ENCODE measurements at places on chromosomes 6 and 20.

- DNase-seq, result no peak
Measured at GRCh38 chr6:2900821-2901644, 2.1 kb downstream of the SERPINB9 start.

GRCh38 chr6:29071831-29072723, 15.0 kb downstream of the OR2B3 start:
- DNase-seq, result peak; percentile 41

DNA sequence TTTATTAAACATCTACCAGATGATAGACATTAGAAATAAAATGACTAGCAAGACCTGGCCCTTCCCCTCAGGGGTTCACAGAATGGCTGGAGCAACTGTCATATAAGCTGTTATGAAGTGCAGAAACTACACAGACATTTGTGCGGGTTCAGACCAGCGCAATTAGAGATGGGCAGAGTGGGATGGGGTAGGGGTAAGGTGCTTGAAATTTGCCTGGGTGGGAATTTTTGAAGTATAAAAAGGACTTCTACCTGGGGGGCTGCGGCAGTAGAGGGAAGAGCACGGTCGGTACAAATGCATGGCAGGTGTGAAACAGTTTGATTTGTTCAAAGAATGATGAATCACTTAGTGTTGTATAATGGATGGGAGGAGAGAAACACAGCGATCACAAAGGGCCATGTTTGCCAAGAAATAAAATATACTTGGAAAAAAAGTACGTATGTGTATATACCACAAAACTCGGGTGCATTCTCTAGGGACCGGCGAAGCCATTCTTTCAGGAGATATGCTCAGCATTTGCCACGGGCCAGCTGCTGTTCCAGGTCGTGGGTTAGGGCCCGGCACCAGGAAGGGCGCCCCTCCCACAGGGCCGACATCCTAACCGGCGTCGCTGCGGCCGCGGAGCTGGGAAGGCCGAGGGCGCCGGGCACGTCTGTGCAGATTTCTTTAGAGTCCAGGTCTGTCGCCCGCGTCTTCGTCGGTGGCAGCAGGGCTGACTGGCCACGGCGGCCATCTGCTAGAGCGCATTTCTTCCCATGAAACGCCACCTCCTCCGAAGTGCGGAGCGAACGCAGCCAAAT, 809 bp upstream of the NOL7 start:
- peak; percentile 51 for DNase-seq

DNA sequence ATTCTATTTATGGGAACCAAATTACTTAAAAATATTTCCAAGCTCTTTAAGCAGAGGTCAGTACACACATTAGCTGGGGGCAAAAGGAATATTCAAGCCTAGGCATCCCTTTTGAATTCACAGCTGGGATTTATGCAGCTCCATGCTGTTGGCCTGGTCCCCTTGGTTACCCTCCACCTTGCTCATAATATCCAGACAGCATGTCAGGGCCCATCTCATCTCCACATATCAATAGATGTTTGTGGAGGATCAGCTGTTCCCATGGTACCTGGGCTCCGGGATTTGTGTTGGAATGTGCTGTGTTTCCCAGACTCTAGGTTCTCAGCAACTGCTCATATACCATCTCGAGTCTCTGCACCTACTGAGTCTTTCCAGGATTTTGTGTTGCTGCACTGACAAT, 534.8 kb downstream of the BMP2 start:
- no peak for DNase-seq

- DNase-seq, result no peak
Measured at GRCh38 chr20:35542990-35543389, 1.1 kb downstream of the ERGIC3 start.

GRCh38 chr6:14060971-14061370, 56.6 kb upstream of the CD83 start:
- no peak for DNase-seq

- DNase-seq, result no peak
Measured at GRCh38 chr20:18537651-18538050, 29.6 kb upstream of the SMIM26 start.

GRCh38 chr20:49851231-49851705, 38.6 kb downstream of the SLC9A8 start:
- DNase-seq, result no peak

DNA sequence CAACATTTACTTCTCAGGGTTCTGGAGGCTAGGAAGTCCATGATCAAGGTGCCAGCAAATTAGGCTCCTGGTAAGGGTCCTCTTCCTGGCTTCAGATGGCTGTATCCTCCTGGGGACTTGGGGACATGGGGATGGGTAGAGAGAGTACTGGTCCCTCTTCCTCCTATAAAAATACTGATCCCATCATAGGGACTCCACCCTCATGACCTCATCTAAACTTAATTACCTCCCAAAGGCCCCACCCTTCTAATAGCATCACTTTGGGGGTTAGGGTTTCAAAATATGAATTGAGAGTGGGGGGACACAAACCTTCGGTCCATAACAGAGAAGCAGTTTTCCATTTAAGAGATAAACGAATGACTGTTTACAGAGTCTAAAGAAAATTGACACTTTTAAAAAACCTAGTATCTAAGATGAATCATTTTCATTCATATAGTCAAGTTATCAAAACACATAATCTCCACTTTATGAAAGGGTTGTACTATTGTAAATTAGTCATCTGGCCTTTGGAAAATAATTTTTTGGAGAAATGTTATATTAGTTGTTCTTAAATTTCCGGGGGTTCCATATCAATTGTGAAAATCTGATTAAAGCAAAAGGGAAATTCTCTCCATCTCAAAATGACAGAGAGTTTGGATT, 33.5 kb downstream of the ELOVL5 start:
- DNase-seq, result no peak

GRCh38 chr6:168322966-168323365, 3.4 kb upstream of the DACT2 start:
- no peak for DNase-seq

GRCh38 chr20:11255860-11256259, 582.1 kb upstream of the JAG1 start:
- no peak for DNase-seq

Data from LoVo (cell line).